ENCODE measurements at places on chromosomes 3 and 15. TPM values are rescaled to one million over a fixed set of nuclear protein-coding genes. Genes with fewer than 3 reads are reported as not detected.

CRYBG3 gene
- total RNA-seq, result 15.9 TPM

PIF1 gene
- total RNA-seq, result 52.7 TPM

ECT2 gene
- 47.5 TPM for total RNA-seq

GOLGA6B gene
- not detected for total RNA-seq

GRCh38 chr3:195076981-195077610 lies 193.9 kb downstream of the XXYLT1 start:
- DNase-seq, result no peak
- H3K4me3 ChIP-seq, result no peak overlapping the region
- H3K4me1 ChIP-seq, result peaks cover 20% of the 10 kb centered on the region
- no peaks in the 10 kb centered on the region for H3K36me3 ChIP-seq

GRCh38 chr3:32495609-32496008 lies 7.0 kb downstream of the CMTM6 start:
- no peaks in the 10 kb centered on the region for H3K27me3 ChIP-seq
- peaks cover 3% of the 10 kb centered on the region for H3K36me3 ChIP-seq
- H3K4me3 ChIP-seq, result no peak overlapping the region
- H3K27ac ChIP-seq, result no peak overlapping the region

- no peak overlapping the region for H3K4me3 ChIP-seq
- H3K27me3 ChIP-seq, result no peaks in the 10 kb centered on the region
- H3K27ac ChIP-seq, result no peak overlapping the region
- H3K4me1 ChIP-seq, result no peaks in the 10 kb centered on the region
Observed at GRCh38 chr3:40713795-40714194, 189.0 kb downstream of the ZNF621 start.

DNA sequence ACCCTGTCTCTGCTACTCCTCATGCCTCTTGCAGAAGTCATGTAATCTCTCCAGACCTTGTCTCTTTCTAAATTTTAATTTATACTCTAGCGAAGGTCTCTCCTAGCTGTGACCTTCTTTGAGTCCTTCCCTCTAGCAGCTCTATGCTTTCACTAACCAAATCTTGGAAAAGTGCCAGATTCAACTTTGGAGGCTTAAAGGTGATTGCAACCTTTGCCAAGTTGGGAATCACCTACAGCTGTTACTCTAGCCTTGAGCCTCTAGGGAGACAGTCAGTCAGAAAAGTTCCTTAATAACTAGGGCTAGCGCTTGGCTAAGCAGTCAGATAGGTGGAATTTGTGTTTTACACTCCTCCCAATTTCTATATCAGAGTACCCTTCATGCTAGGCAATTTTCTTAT lies 46.1 kb upstream of the ABI3BP start:
- H3K27me3 ChIP-seq, result no peaks in the 10 kb centered on the region
- H3K36me3 ChIP-seq, result no peaks in the 10 kb centered on the region
- H3K4me1 ChIP-seq, result peaks cover 18% of the 10 kb centered on the region
- no peak overlapping the region for H3K4me3 ChIP-seq
- H3K27ac ChIP-seq, result no peak overlapping the region
- DNase-seq, result no peak

Data from endothelial cell of umbilical vein (primary cell).